ENCODE measurements at places on chromosomes 7 and 10.

- peak; percentile 17 for DNase-seq
Observed at GRCh38 chr10:22252224-22252800, 34.5 kb upstream of the EBLN1 start.

DNA sequence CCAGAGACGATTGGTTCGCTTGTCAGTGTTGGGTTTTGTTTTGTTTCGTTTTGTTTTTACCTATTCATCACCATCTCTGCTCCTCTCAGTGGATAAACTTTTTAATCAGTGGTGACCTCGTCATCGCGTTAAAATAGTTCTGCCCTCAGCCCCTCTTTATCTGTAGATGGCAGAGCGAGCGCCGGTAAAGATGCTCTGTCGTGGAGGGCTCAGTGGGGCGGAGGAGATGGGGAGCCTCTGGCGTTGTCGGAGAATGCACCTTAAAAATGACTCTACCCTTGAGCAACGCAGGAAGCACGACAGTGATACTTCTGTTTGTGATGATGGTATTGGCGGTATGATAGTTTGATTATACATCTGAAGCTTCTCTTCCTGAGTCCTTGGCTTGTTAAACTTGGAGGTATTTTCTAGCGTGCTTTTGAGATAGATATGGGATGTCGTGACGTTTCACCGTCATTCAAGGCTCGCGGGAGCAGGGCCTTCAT is 554 bp downstream of the CSGALNACT2 start:
- peak; percentile 55 for DNase-seq

DNA sequence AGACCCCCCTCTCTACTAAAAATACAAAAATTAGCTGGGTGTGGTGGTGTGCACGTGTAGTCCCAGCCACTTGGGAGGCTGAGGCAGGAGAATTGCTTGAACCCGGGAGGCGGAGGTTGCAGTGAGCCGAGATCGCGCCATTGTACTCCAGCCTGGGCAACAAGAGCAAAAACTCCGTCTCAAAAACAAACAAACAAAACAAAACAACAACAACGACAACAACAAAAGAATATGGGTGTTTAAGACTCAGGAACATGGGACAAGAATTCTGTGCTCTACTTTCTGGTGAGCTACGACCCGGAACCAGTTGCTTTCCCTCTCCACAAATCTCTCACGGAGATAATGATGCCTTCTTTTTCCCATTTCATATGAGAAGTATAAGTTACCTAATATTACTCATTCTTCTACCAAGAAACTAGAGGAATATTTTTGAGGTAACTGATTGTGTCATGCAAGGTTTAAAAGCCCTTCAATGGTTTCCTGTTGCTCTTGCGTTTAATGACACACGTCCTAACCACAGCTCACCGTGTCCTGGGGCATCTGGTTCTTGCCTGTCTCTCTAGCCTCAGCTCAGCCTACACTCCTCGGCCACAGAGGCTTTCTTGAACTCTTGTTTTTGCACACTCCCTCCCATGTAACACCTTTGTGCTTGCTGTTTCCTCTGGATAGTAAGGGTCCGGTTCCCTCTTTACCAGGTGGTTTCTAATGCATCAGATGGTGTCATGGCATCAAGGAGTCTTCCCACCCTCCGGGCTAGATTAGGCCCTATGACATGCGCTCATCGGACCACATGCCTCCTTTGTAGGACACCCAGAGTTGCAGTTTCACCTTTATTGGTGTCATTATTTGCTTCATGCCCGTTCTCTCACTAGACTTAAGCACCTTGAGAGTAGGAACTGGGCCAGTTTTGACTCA is 67.5 kb downstream of the PFKFB3 start:
- DNase-seq, result peak; percentile 73

GRCh38 chr7:106462365-106462859 is 177.6 kb upstream of the NAMPT start:
- no peak for DNase-seq

DNA sequence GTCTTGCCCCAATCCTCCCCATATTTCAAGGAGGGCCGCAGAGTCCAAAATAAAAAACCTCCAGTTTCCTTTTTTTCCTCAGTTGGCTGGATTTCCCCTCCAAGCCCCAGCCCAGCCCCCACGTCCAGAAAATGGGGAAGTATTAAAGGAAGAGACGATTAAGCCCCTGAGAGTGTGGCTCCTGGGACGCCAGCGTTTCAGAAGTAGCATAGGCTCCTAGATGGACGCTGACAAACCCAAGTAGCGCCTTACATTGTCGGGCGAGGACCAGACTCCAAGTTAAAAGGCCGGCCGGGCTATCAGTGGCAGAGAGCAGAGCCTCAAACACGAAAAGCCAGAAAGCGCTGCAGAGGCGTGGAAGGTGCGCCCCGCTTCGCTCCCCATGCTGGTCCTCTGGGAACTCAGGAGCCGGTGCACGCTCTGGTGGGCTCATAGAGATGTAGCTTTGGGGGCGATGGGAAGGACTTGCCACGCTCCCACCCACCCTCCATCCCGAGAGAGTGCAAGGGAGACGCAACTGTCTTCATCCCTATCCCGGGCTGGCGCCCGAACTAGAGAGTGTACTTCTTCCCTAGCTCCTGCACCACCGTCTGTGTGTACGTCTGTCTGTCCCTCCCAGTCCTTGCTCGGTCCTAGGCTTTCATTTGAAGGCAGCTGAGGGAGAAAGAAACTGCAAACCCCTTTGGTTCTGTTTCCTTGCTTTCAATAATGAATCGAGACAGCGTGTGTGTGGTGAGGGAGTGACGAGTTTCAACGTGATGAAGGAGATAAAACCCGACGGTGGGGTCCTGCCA is 6.3 kb upstream of the EMX2 start:
- no peak for DNase-seq

GRCh38 chr10:78639629-78640028 is 429.1 kb upstream of the ZMIZ1 start:
- no peak for DNase-seq

DNA sequence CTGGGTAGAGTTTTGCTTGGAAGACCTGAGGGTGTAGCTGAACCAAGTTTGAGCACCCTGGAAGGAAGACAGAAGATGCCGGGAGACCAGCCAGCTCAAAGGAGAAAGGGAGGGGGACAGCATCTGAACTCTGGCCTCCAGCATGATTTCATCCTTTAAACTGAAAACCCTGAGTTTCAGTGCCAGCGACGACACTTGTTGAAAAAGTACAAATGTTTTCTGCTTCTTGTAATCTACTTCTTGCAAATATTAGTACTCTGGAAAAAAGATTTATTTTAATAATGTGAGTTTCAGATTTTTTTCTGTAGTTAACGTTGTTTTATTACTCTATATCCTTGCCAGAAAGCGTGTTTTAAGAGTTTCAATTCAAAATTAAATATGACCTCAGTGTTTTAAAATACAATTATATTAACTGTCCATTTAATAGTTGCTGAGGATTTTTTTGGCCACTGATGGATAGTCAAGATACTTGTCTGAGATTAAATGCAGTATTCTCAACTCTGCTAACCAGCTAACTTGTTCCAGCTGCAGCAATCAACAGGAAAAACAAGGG is 227.7 kb downstream of the MGMT start:
- no peak for DNase-seq

DNA sequence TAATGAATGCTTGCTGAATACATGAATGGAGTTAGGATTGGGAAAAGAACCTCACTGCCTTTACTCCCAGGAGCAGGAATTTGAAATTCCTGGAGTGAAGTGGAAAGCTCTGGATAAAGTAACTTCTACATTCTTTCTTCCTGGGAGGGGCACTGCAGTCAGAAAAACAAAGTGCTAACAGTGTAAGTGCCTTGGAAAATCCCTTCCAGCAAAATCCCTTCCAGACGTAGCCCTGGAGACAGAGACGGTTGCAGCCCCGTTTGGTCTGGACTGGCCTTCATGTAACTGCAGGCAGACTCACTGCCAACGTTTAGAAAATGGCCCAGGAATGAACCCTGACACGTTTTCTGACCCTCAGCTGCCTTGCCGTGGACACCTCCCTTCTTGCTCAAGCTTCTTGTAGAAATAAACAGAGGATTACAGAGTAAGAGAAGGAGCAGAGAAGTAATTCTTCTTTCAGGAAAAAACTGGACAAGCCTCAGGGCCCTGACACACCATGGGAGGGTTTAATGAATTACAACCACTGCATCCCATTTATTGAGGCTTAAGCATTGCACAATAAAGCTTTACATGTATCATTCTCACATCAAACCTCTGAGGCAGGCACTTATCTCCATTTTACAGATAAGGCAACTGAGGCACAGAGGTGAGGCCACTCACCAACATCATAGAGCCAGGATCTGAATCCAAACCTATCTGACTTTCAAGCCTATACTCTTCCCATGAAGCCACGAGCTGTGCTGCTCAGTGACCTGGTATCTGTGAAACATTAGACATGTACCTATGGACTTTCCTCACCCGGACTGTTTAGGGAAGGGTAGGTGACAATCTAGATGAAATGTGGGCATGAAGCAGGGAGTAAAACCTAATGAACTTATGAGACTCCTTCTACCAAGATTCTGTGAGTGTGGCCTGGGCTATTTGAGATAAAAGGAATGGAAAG is 7.8 kb downstream of the ITPRIP start:
- DNase-seq, result no peak

DNA sequence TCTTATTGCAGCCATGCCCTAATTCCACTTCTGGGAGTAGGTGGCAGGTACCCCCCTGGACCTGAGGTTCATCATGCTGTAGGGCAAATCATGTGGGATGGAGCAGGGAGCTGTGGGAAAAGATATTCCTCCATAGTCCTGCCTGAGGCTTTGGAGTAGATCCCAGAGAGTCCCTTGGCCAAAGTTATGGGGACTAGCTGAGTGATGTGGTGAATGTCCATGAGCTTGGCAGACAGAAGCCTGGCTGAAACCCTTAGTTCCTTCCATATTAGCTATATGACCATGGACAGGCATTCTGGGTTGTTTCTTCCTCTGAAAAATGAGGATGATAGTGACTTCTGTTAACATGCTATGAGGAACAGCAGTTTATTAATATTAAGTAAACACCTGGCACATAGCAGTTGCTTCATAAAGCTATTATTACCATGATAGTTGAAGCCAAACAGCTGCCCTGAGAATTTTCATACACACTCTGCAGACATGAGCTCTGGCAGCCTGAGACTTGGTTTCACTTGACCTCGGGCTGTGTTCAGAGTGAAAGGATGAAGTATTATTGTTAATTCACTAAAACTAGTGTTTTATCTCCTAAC is 15.0 kb upstream of the IMPDH1 start:
- no peak for DNase-seq

- no peak for DNase-seq
Observed at GRCh38 chr10:132783940-132784865, 1.7 kb downstream of the NKX6-2 start.

- peak; percentile 64 for DNase-seq
Observed at GRCh38 chr10:113960617-113961181, 83.0 kb upstream of the ADRB1 start.

DNA sequence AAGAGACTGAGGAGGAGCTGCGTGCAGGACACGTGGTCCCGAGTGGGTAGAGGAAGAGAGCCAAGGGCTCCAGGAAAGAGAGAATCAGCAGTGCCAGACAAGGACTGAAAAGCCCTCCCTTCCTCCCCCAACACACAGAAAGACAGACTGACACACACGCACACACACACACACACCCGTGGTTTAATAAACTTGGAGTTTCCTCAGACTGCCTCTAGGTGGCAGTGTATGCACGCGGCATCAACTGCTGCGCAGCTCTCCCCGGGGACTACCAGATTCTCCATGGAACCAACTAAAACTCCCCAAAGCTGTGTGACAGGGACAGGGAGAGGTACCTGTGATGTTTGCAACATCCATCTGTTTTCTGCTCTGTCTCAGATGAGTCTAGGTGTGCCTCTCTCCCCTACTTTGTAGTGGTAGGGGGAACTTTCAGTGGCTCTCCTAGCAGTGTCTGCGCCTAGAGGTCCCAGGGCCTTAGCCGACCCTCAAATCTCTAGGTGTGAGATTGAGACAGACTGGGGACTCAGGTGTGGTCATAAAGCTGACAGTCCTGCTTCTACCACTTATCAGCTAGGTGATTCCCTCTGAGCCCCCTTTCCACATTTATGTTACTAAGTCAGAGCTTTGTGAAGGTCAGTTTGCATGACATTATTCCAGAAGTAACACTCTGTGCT is 9.3 kb upstream of the TSPAN14 start:
- DNase-seq, result peak; percentile 58

DNA sequence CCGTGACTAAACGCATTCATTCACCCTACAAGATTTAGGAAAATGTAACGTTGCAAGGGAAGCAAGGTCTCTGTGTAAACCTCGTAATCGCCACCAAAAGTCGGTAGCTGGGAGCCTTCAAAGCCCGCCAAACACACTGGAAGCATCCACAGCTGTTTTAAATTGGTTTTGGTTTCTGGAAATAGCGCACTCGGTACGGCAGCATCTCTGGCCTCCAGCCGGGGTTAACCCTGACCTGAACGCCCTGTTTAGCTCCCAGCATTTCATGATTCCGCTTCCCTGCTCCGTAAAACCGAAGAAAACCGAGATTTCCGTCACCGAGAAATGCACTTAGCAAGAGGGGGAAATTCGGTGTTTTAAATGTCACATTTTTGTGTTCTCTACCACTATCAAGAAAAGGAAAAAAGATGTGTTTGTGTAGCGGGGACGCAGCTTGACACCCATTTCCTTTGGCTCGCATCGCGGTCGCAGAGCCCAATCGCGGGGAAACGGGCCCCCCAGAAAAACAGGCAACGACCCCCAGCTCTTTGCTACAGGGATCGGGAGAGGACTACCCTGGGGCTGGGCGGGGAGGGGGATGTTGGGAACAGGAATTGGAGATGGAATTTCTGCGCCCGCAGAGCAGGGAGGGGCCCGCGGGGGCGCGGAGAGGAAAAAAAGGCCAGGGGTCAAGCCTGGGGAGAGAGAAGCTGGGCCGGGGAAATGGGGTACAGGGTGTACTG is 646 bp downstream of the SGCE start:
- DNase-seq, result no peak

DNA sequence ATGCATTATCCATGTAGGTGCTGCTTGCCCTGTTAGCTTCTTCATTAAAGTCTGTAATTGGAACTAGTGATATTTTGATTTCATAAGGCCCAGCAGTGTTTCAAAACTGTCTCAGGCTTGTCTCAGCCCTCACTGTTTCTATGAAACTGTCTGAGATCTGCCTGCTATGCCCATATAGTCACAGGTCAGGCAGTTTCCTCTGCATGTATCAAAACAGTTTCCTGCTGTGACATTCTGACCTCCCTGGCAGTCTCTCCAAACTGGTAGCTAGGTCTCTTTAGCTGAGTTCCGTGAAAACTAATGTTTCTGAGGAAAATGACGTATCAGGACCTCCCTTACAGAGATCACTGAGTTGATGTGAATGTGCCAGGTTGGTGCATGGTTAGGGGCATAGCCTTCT is 18.9 kb upstream of the SEMA3D start:
- DNase-seq, result no peak

DNA sequence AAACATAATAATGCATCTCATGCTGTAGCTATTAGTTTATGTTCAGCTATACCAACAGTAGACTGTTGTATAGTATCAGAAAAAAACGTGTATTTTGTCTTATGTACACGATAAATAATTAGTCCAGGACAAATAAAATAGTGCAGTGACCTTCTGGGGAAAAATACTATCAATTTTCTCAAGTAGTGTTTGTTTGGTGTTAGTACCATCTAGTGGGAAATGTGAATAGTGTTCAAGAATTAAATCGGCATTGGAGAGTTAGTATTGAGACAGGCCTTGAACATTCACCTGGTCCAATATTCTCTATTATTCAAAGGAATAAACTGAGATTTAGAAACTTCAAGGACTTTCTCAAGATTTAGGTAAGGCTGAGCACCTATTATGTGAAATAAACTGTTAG is 21.7 kb upstream of the OR2A5 start:
- no peak for DNase-seq
